ENCODE measurements at places on chromosomes 3 and 15.

DNA sequence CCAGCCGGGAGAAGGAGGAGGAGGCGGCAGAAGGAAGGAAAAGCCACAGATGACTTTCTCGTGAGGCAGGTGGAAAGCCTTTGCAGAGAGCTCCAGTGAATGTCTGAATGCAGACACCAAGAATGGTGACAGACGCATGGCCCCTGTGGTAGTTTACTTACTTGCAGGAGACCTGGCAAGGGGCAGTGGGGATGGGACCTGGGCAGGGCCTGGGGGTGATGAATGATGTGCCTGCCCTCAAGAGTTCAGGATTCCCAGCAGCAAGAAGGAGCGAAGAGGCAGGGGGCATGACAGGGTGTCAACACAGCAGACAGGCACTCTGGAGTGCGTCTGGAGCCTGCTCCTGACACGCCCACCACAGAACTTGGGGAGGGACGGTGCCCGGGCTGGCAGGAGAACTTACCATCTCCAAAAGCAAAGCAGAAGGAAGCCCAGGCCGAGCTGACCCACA is 260.5 kb upstream of the LYSMD4 start:
- no peak for DNase-seq

- no peak for DNase-seq
These were observed 847.6 kb downstream of the TBL1XR1 start for GRCh38 chr3:176349706-176350105.

- no peak for DNase-seq
These were observed 751.6 kb upstream of the ROBO1 start for GRCh38 chr3:80519436-80519835.

GRCh38 chr3:136819731-136820679 is 1.1 kb downstream of the SLC35G2 start:
- peak; percentile 42 for DNase-seq

DNA sequence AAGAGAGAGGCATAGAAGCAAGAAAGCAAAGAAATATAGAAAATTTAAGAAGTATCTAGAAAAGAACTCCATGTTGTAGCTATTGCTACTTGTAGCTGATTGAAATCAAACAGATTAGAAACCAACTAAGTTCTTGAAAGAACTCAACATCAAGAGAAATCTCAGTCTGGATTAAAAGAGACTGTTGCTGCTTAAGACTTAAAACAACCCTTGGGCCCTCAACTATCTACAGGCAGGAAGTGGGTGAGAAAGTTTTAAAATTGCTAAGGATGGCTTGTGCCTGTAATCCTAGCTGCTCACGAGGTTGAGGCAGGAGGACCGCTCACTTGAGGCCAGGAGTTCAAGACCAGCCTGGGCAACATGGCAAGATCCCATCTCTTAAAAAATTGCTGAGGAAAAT is 39.3 kb upstream of the C15orf61 start:
- no peak for DNase-seq
